ENCODE measurements at places on chromosomes 4 and X. TPM values are rescaled to one million over a fixed set of nuclear protein-coding genes. Genes with fewer than 3 reads are reported as not detected.

Gene FDCSP
- total RNA-seq, result 19.1 TPM

Gene SAGE1
- not detected for total RNA-seq

Gene RASSF6
- 3.8 TPM for total RNA-seq

Gene TMEM164
- total RNA-seq, result 12.9 TPM

Gene TRIM2
- 31.2 TPM for total RNA-seq

Gene LRBA
- 21.1 TPM for total RNA-seq

Gene CENPVL3
- not detected for total RNA-seq

Gene WNK3
- total RNA-seq, result 1.9 TPM

All from gastroesophageal sphincter (tissue), 4 donors.